GM12891 (cell line): ENCODE measurements at places on chromosomes 3 and 15.

- DNase-seq, result no peak
These were observed 33.7 kb downstream of the DNAH1 start for GRCh38 chr3:52349611-52350395.

DNA sequence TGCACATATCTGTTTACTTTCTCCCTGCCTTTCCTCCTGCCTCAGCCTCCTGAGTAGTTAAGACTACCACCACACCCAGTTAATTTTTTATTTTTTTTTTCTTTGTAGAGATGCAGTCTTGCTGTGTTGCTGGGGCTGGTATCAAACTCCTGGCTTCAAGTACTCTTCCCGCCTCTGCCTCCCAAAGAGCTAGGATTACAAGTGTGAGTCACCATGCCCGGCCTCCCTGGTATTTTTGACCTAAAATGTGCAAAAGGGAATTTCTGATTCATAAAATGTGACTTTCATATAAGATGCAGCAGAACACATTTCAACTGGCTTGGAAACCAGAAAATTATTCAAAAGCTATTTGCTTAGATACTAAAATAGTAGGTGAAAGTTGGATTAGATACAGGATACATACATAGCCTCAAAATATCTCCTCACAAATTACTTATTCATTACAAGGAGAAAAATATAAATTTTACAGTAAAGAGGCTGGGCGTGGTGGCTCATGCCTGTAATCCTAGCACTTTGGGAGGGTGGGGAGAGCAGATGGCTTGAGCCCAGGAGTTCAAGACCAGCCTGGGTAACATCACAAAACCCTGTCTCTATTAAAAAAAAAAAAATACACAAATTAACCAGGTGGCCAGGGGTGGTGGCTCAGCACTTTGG is 32.0 kb downstream of the MAP4 start:
- no peak for DNase-seq

DNA sequence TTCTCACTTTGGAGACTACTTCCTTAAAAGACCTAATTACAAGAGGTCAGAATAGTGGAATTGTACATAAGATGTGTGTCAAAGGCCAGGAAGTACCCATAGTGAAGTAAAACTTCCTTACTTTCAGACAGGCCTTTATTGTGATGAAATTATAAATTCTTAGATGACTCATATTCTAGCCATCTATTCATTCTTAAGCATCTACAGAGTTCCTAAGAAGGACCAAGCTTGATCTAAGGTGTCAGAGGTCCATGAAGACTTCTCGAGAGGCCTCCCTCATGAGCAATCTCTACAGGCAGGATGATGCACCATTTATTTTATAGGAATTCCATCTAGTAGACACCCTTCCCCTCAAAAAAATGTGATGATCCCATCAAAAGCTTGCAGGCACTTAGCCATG is 493.3 kb downstream of the MAGI1 start:
- no peak for DNase-seq

- no peak for DNase-seq
These were observed 39.0 kb downstream of the SHC4 start for GRCh38 chr15:48924528-48925393.

- DNase-seq, result no peak
These were observed 958.8 kb downstream of the ZPLD1 start for GRCh38 chr3:103393395-103394186.

DNA sequence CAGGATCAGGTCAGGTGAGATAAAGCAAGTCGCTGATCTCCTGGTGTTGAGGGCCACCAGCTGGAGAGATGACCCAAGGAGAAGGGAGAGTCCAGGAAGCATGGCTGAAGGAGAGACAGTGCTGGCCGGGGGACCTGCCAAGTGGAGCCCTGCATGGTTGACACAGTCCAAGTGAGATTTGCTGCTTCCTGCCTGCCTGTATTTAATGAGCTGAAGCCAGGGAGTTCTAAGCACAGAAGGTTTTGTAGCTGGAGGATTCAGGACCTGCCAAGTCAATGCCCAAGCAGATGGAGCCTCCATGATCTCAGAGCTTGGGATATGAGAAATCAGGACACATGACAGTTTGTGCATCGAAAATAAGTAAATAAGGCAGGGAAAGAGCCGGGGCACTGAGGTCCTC is 125.6 kb downstream of the SRGAP3 start:
- DNase-seq, result no peak

DNA sequence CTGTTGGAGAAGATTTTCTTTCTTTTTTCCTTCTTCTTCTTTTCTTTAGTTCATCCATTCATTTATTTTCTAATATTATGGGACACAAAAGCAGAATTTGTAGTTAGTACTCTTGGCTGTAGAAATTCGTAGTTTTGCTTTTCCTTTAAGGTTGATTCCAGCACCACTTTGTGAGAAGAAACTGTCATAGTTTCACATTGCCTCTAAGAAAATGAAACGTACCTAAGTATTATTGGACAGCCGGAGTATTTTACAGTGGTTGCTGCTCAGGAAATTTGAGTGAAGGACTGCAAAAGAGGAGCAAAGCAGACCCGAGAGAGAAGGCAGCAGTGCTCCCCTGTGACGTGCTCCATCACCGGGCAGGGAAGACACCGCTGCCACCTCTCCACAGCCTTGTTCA is 48.1 kb downstream of the PLCL2 start:
- DNase-seq, result no peak

- no peak for DNase-seq
These were observed 78.5 kb downstream of the CHCHD6 start for GRCh38 chr3:126782536-126782935.

DNA sequence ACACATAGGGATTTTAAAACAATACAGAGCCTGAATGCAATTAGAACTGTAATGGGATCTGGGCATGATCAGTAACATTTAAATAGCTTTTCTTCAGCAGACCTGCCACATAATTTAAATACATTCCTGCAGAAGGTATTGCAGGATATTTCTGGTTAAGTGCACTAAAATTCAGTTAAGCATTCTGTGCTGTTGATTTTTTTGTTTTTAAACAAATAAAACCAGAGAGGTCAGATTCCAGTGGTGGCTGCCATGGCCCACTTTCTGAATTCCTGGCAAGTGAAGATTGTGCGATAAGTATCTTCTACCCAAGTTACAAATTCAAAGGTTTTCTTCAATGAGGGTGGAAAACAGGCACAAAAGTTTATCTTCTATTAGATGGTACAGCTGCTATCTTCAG is 98.7 kb downstream of the RAP2B start:
- no peak for DNase-seq

GRCh38 chr3:69435274-69436265 is 49.7 kb upstream of the FRMD4B start:
- DNase-seq, result no peak

DNA sequence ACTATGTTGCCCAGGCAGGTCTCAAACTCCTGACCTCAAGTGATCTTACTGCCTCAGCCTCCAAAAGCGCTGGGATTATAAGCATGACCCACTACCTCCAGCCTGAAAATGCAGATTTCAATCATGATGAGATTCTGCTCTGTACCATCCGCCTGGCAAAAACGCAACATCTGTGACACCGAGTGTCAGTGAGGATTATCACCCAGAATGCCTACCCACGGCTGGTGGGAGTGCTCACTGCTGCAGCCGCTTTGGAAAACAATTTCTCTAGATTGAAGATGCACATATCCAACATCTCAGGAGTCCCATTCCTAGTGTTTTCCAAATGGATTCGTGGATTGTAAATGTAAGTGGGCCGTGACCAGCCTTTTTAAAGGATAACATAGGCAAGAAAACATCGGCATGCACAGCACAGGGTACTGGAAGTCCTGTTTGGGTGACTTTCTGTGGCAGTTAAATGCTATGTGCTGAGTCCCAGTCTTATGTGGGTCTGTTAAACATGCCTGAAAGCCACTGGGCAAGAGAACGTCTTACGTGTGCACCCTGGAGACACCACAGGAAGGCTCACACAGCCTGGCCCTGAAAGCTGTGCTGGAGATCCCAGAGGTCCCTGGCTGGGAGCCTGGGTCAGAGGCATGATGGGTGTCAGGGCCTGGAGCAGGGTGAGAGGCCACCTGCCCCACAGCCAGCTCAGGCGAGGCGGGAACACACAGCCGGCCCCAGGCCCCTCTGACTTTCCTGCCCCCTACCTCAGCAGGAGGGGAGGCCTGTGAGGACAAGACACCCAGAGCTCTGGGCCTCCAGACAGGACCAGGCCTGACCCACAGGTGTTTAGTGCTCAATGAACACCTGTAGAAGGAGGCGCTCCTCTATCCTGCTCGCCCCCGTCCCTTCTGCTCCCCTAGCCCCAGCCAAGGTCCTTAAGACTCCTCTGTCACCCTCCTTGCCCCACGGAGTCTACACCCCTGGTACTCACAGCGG is 918 bp downstream of the PRSS50 start:
- DNase-seq, result no peak

GRCh38 chr3:15462451-15462850 is 35.1 kb downstream of the EAF1 start:
- no peak for DNase-seq

- no peak for DNase-seq
These were observed 24.3 kb upstream of the GP5 start for GRCh38 chr3:194423317-194423716.

DNA sequence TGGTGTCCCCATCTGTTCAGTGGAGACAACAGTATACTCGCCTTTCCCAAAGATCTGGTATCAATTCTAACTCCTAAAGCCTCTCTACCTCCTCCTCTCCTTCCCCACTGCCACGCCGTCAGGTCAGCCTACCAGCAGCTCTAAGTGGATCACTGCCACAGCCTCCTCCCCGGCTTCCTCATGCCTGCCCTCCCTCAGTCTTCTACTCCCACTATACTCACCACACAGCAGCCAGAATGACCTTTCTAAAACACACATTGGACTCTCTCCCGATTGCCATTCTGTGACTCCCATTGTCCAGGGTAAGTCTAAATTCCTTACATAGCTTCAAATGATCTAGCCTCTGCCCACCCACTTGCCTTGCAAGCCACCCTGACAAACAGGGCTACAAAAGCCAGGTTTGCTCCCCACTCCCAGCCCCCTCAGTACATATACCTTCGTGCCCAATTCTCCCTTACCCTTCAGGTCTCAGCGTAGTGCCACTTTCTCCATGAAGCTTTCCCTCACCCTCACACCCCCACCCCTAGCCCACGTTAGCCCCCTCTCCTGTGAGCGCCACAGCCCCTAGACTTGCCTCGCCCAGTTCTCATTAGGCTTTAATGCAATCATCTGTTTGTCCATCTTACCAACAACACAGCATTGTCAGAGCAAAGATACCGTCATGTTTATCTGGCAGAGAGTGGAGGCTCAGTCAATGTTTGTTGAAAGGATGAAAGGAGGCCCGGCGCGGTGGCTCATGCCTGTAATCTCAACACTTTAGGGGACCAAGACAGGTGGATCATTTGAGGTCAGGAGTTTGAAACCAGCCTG is 9.5 kb upstream of the SEMA7A start:
- DNase-seq, result no peak

DNA sequence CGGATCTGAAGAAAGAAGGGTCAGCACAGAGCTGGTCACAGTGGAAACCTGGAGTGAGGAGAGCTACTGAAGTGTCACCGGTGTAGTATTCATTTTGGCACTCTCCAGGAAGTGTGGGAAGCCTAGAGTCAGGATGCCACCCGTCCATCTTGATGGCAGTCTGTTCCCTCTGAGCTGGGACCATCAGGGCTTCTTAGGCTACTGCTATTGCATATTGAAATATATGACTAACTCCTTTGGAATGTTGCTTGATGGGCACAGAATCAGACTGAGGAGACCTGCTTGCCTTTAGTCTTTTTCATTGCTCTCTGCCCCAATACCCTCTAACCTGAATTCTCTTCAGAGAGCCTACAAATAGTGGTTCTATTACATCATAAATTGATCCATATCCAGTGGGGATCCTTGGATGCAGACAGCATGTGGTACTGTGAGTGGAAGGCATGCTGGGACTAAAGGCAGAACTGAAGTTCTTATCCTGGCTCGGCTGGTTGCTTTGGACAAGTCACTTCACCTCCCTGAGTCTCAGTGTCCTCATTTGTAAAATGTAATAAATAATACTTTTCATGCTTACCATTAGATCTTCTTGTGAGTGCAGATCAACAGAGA is 143.5 kb downstream of the PDE8A start:
- DNase-seq, result no peak

GRCh38 chr3:117427081-117427480 is 717.5 kb downstream of the TUSC7 start:
- DNase-seq, result no peak

DNA sequence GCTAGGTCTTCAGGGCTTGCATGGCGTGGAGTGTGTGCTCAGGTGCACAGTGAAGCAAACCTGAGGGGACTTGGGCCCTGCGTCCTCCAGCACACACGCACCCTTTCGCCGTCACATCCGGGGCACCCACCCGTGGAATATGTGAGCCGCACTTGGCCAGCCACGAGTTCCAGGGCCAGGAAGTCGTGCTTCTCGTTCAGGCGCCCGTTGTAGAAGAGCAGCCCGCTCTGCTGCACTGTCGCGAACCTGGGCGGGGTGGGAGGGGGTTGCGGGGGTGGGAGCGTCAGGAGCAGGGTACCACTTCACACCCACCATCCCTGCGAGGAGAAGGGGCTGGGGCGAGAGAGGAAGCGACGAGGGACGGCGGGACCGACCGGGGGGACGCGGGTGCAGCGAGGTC is 7.1 kb downstream of the CELSR3 start:
- DNase-seq, result no peak

DNA sequence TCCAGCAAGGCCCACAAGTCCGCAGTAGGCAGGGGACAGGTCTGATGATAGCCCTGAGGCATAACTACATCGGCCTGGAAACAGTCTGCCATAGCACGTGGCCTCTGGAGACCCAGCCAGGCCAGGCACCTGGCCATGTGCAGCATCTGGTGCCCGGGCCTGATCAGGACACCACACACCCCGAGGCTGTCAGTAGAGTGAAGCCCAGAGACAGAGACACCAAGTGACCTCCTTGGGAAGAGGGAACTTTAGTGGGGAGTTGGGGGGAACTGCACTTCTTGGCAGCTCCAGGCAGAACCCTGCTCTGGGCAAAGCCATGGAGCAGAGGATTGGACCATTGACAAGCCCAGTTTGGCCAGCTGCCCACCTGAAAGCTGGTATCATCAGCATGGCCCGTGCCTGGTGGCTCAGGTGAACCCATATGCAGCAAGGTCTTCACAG is 1.2 kb downstream of the SHISA5 start:
- DNase-seq, result no peak

- DNase-seq, result no peak
These were observed 26.3 kb downstream of the ANKRD28 start for GRCh38 chr3:15771444-15771843.

- DNase-seq, result no peak
These were observed 14.7 kb downstream of the IDH2 start for GRCh38 chr15:90087454-90088154.

DNA sequence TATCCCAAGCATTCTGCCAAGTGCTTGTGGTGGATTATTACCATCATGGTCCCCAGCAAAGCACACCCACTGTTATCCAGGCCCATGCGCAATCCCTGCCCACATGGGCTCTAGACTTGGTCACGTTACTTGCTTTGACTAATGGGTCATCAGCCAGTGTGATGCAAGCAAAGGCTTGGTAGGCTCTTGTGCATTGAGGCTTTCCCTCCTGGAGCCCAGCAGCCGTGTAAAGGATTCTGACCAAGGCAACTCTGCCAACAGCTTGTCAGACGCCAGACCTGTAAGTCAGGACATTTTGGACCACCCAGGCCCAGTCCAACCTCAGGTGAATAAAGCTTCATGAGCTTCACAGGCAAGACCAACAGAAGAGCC is 93.9 kb downstream of the ABHD5 start:
- no peak for DNase-seq

- no peak for DNase-seq
These were observed 48.9 kb downstream of the RASGRF1 start for GRCh38 chr15:79041601-79042168.
